Amygdala (tissue), 56 donors: ENCODE measurements at places on chromosomes 6 and 20.
A peak's percentile ranks its signal among the peaks of the same experiment; 100 is the strongest.

- DNase-seq: no peak
Observed at GRCh38 chr20:47351643-47352331, 4.7 kb downstream of the ZMYND8 start.

DNA sequence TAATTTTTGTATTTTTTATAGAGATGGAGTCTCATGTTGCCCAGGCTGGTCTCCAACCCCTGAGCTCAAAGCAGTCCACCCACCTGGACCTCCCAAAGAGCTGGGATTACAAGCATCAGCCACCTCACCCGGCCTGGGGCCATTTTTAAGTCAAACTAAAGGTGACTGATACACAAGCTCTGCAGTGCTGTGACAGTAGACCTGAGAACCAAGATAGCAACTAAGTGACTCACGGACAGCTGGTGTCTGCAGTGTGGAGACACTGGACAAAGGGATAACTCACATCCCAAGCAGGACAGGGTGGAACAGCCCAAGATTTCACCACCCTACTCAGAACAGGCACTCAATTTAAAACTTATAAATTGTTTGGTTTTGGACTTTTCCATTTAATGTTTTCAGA, 402.5 kb downstream of the CD83 start:
- no peak for DNase-seq

GRCh38 chr6:71164890-71165289, 123.7 kb upstream of the OGFRL1 start:
- DNase-seq: no peak

DNA sequence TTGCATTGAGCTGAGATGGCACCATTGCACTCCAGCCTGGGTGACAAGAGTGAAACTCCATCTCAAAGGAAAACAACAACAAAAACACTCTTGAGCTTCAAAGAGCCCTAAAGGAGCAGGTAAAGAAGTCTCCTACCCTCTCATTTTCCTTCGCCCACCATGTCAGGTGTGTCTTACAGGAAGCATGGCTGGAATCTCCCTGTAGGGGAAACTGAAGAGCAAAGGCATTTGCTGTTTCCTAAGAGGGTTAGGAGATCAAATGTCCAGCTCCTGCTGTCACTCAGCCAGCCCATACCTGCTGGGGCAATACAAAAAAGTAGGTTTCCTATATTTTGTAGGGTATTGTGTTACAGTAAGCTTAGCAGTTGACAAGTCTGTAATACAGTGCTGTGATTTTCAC, 43.3 kb downstream of the SPATA2 start:
- DNase-seq: no peak

DNA sequence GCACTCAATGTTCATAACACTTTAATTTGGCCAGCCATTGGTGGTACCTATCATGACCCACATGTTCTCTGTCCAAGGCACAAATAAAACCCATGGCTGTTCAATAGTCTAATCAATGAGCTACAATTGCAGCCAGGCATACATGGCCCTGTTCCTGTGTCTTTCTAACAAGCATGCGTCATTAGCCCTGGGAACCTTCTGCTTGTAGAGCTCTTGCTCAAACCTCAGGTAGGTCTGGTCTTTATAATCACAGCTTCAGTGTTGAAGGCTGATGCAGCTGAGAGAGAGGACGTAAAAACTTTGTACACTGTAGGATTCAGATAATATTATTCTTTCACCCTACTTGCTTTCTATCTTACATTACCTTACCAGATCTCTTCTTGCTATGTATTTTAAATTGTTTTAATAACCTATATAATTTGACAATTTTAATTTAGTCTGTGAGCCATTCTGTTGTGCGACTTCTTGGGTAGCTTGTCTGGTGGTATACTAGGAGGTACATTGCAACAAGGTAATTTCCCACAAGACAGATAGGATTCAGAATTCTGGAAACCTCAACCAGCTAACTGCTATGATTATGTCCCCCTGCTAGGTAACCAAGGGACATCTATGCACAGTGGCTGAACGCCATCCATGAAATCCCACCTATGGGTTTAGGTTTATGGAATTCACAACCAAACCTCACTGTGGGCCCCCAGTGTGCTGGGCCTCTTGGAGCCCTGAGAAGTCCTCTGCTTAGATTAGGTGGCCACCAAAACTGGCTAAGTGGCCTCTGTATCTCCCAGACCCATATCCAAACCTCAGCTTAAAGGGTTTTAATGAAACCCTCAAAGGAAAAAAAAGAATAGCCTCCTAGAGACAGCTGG, 55.4 kb upstream of the RIPOR2 start:
- no peak for DNase-seq

GRCh38 chr6:150813319-150813992, 52.0 kb upstream of the MTHFD1L start:
- no peak for DNase-seq

DNA sequence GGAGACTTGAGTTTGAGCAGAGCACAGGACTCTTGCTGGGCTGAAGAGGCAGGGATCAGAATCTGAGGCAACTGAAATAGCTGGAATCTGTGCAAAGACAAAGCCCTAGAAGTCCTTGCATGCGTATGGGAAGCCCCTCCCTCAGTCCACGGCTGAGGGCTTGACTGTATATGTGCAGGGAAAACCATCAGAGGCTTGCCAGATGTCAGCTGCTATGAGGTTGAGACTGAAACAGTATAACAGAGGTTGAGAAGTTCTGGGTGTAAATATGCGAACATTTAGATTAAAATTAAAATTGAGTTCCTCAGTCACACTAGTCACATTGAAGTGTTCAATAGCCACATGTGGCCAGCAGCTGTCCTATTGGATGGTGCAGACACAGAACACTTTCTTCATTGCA, 108.8 kb upstream of the NEDD9 start:
- DNase-seq: no peak

DNA sequence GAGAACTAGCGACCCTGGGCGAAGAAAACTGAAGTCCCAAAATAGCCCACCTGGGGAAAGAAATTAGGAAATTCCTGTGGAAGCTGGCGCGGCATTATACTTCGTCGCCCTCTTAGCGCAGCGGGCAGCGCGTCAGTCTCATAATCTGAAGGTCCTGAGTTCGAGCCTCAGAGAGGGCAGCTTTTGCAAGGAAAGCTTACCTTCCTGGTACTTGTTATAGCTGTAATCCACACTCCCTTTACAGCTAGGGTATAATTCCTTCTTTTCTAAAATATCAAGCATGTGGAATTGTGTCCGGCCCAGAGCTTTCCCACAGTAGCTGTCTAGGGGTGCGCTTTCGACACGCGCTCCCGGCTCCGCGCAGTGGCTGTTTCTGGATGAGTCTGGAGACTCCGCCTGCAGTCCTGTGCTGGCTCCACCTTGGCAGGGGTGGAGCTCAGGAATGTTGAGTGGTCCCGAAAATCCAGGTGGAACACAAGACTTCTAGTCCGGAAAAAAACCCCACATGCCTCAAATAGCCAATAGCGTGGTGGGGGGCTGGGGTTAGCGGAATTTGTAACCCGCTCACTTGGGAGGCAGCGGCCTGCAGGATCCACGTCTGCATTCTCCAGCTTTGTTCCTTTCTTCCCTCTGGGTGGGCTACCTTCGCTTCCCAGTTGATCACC, 83.7 kb upstream of the ZNF322 start:
- no peak for DNase-seq

DNA sequence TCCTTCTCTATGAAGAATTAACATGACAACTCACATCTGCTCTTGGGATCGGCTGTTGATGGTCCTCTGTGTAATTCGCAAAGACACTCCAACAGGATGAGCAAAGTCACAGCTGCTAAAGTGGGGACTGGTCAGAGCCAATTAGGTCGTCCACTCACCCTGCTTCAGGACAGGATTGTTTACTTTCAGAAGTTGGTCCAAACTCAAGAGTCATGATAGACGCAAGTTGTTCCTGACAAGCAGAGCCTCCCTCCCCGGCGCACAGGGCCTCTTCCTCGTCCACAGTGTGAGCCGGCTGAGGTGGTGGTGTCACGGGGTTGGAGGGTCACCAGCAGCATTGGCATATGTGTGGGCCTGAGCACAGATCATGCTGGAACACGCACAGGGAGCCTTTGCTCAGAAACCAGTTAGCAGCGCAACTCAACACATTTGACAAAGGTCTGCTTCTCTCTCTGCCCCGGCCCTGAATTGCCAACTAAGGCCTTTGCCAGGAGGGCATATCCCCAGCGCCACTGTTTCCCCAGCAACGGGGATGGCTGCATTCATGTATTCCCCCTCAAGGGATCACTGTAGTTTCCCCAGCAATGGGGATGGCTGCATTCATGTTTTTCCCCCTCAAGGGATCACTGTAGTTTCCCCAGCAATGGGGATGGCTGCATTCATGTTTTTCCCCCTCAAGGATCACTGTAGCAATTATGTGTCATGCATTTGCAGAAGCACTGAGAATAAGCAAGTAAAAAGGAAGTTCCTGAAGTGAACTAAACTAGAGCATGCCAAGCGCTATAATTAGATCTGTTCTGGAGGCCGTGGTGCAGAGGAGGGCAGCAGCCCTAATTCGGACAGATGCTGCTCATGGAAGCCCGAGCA, 111.7 kb downstream of the THBS2 start:
- peak; percentile 52 for DNase-seq

DNA sequence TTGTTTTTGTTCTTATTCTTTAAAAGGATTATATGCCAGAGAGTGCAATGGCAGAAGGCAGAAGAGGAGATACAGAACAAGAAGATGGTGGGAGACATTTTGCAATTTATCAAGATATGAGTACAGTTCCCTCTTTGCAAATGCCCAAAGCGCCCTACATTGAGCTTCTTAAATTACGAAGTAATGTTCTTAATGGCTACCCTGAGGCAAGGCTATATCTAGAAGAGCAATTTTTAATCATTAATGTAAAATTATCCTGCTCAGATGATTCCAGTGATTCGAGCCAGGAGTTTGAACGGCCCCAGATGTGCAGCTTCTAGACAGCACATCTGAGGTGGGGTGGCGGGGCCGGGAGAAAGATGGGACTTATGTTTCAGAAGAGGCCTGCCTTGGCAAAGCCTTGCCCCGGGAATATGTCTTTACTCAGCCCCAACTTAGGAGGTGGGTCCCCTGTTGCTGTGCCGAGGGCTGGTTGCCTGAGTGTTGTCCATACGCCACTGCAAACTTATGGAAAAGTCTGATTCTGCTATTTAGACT, 84.9 kb upstream of the MLN start:
- DNase-seq: no peak

DNA sequence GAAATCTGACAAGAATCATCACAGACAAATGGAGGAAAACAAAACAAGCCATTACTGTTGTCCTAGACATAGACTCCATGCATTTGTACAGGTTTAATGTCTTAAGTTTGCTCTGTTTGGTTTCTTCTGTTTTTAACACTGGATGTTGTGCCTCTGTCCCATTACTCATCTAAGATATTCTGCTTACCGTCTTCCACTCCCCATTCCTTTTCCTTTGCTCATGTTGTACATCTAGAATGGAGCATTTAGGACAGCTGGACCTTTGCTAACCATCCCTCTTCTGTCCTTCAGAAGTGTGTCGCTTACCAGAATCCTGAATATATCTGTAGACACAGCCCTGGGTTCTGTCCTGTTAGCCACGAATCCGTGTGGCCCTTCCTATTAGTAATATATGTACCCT, 35.2 kb downstream of the RAB22A start:
- DNase-seq: no peak

DNA sequence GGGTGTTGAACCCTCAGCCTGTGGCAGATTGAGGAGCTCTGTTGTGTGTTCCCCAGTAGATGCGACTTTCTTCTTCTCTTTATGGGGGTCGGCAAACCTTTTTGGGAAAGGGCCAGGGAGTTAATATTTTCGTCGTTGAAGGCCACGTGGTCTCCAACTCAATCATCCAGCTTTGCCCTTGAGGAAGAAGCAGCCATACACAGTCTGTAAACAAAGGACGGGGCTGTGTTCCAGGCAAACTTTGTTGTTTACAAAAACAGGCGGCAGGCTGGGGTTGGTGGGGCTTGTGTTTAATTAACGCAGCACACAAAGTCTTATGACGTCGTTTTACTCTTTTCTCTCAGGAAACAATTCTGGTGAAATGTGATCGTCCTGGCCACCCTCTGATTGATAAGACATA, 20.2 kb downstream of the KIF25 start:
- DNase-seq: no peak

- DNase-seq: no peak
Observed at GRCh38 chr20:49563015-49563980, 4.6 kb downstream of the PTGIS start.
